ENCODE measurements at places on chromosomes 2 and 18.

GRCh38 chr18:63994783-63995399, 25.0 kb downstream of the SERPINB8 start:
- peak; percentile 19 for DNase-seq

- no peak for DNase-seq
These were observed 113.5 kb downstream of the MEIS1 start for GRCh38 chr2:66548422-66548821.

- DNase-seq = no peak
These were observed 74.4 kb upstream of the CYP20A1 start for GRCh38 chr2:203164311-203164935.

- no peak for DNase-seq
These were observed 950.0 kb upstream of the NXPH2 start for GRCh38 chr2:139730197-139730596.

GRCh38 chr2:200306196-200306930, at the start of gene SPATS2L:
Gene SPATS2L, plus strand, starts transcription at chr2:200306693. Its CDS starts 82,552 bp downstream, at chr2:200389245.
- peak; percentile 21 for DNase-seq

DNA sequence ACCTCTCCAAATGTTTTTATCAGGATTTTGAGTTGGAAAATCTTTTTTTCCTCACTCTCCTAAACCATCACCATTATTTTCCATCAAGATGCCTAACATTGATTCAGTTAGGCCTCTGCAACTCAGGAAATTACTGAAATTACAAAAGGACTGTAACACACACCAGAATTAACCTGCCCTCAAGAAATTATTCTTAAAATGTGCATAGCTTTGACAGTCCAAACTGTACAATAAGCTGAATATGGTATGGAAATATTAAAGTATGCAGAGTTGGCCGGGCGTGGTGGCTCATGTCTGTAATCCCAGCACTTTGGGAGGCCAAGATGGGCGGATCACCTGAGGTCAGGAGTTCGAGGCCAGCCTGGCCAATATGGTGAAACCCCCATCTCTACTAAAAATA, 50.2 kb upstream of the PHLPP1 start:
- no peak for DNase-seq

GRCh38 chr2:8168022-8168717, 513.7 kb upstream of the ID2 start:
- DNase-seq = no peak

Data from central memory CD4-positive, alpha-beta T cell (primary cell).